ENCODE measurements at places on chromosomes 2 and 18.

DNA sequence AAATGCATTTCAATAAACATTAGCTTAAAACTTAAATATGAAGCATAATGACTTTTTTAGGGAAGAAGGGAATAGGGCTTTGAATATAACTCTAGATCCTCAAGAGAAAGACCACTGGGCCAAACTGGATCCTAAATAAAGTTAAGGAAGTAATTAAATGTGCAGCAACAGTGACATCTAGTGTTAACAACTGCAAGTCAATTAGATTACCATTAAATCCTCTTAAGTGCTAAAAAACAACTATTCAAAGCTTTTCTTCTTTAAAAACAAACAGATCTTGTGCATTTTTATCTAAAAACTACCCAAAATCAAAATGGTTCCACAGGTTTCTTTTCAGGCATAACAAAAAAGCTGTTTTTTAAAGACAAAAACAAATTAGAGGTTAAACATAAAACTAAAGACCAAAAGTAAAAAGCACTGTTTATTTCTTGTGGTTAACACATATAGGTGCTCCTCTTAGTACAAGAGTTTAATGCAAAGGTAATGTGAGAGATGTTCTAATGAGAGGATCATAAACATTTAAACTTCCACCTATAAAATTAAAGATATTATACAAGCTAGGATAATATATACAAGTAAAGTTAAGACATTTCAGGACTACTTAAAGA, 111.4 kb downstream of the THADA start:
- peak; percentile 64 for DNase-seq

DNA sequence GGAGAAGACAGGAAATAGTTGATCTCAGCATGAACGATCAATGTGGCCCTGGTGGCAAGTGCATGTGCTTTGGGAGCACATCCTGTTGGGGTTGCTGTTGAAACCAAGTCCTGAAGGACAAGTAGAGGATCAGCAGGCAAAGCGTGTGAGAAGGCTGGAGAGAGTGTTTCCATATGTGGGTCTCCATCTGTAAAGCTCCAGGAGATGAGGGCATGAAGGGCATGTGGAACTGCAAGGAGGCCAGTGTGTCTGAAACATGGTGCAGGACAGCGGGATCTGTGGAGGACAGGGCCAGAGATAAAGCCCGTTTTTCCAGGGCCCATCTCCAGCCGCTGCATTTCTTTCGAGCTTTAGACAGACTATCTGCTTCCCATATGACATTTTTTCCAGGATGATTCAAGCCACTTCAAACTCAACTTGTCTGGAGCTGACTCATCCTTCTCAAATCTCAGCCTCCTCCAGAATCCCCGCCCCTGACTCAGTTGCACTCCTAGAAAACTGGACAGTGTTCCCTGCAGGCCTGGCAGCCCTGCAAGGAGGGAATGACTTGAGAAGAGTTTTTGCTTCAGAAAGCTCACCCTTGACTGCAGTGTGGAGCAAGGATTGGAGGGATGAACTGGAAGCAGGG, 226.1 kb downstream of the VAPA start:
- no peak for DNase-seq

DNA sequence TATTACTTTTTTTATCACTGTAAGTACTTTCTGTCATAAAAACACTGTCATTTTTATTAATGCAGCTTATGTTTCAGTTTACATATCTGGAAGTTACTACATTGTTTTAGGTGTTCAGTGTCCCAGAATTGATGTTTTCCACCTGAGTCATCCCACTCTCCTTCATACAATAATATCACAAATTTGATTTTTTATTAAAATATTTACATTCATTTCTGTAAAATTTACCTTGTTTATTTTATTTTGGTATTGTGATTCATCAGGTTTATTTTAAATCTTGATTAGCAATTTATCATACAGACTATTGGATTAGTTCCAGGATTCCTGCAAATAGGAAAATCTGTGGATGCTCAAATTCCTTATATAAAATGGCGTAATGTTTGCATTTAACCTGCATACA, 1662.9 kb downstream of the SUCLG1 start:
- no peak for DNase-seq

DNA sequence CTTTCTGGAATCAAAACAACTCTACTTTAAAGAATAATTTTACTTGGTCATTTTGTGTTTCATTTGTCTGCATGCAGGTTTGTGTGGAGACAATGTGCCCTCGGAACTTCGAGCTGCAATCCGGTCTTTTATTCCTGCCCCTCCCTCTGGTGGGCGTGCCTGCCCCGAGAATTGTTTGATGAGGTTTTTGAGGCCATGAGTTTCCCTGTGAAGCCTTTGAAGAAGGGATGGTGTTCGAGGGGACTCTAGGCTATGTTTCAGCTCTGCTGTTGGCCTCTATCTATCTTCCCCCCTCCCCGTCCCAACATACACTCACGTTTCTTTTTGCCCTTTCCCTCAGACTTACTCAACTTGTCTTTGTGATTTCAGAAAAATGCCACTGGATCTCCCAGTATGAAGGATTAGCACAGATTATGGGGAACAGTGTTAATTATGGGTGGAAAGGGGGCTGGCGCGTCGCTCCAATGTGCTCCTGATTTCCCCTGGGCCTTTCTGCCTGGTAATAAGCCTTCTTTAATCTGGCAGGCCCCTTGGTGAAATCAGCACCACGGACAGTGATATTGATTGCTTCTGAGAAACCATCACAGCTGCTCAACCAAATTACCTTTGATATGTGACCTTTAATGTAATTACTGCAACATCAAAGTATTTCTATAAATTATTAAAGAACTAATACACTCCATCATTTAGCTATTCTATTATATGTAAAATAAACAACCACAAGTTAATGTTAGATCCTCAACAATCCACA, 82.2 kb downstream of the CELF4 start:
- DNase-seq = peak; percentile 52

- DNase-seq = no peak
Measured at GRCh38 chr2:64700133-64700809, 46.6 kb upstream of the SERTAD2 start.

GRCh38 chr2:45128580-45128997, 119.3 kb upstream of the SIX2 start:
- no peak for DNase-seq

- DNase-seq = no peak
Measured at GRCh38 chr2:180048251-180048650, 41.2 kb upstream of the CWC22 start.

DNA sequence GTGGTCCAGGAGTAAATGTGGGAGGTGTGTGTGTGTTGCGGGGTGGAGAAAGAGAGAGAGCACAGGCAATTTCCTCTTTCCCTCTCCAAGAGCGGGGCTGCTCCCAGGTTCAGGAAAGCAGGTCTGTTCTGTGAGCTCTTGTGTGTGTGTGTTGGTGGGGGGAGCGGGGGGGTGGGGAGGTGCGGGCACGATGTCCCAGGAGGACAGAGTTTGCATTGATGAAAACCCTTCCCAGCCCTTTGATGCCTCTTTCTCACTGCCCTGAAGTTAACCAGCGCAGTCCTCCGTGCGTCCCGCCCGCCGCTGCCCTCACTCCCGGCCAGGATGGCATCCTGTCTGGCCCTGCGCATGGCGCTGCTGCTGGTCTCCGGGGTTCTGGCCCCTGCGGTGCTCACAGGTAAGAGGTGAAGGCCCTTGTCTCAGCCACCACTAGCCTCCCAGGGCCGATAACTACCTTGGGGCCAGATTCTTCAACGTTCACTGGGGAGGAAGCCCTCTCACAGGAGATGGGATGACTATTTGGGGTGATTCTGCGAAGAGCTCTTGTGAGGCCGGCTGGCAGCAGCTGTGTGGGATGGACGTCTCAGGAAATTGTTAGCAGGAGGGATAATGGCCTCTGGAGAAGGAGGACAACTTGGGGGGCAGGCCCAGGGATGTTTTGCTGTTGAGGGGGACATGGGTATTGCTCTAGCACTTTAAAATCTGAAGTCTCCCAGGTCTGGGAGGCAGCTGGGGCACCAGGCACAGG, at the start of gene SNORC:
Gene SNORC (plus strand): TSS at position 247 of the 748 bp plus-strand sequence. CDS start 78 bp downstream, at position 325.
- DNase-seq = peak; percentile 1

DNA sequence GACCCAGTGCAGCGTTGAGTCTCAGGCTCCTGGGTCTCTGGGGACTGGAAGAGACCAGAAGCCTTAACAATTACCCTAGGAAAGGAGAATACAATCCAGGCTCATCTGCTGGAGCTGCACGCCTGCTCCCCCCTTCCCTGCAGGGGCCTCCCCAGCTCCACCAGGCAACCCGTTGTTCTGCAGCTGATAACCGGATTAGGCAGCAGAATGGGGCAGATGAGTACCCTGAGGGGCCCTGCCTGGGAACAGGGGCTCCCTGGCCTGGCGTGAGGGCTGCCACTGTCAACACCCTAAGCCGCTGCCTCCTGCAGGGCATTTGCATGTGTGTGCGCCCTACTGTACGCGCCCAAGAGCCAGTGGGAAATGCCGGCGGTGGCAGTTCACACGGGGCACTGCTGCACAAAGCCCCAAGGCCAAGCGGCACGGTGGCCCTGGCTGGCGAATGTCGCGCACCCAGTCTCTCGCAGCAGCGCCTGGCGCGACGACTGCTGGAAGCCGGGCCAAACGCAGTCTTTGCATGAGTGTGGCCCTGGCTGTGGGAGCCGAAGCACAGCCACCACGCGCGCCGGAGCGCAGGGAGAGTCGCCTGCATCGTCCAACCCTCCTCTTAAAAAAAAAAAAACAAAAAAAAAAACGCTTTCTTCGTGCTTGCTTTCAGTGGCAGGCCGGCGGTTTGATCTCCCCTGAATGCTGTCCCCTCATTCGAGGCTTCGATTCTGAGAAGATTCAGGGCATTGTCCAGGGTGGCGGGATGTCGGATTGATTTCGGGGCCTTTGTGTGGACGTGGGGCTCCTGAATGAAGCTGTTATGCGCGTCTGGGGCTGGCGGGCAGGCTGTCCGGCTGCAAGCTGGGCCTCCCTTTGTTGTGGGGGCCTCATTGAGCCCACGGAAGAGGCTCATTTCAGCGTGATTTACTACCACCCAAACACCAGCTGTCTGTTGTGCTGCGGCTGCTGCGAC, 63.8 kb downstream of the SETBP1 start:
- DNase-seq = no peak

- no peak for DNase-seq
Measured at GRCh38 chr18:65257149-65257548, 493.7 kb upstream of the CDH7 start.

DNA sequence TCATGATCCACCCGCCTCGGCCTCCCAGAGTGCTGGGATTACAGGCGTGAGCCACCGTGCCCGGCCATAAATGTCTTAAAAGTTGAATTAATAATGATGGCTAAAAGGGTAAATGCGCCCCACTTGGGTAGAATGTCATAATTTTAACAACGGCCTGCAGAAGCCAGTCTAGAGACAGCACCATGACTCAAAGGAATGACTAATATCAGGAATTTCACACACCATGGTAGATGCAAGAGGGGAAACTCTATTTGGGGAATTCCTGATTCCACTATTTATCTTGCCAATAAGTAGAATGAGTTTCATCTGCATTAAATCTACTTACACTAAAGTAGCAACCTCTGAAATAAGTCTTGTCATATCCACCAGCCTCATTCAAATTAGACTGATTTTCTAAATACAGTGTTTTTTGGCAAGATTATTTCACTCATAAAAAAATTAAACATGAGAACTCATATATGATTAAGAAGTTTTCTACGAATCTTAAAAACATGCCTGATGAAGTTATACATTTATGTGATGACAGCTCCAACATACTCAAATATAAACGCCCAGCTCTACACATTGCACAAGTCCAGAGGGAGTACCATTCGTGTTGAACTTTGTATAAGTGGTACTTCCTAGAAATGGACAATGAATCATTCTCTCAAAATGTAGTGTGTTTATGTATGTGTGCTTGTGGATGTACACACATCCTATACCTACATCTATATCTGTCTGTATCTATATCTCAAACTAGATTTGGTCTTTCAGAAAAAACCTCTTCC, 309.7 kb downstream of the IRS1 start:
- DNase-seq = no peak

DNA sequence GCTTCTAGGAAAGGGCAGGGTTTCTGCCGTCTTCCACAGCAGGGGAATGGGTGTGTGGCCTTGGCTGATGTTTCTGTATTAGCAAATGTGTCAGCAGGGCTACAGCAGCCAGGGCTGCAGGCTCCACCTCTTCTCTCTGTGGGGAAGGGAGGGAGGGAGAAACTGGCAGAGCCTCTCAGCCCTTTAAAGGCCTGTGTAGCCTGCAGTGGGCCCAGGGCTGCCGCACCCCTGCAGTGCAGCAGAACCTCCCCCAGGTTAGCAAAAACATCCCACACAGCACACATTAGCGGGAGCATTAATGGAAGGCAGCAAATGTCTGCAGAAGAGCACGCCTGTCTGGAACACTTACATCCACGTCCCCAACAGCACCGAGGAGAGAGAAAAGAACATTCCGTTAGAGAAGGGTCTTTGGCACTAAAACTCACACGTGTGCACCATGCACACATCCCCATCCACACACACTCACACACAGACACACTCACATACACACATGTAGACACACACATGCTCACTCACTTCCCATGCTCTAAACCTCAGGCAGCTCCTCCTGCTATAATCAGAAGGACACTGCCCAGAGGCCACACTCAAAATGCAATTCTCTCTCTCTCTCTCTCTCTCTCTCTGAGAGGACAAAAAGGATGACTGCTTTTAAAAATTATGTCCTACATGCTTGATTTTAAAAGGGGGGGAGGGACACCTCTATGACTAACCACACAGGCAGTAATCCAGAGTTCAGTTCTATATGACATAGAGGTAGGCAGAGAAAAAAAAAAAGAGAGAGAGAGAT, 24.1 kb downstream of the MRPL35 start:
- peak; percentile 12 for DNase-seq

- DNase-seq = no peak
Measured at GRCh38 chr18:77376043-77376732, 126.5 kb downstream of the GALR1 start.

GRCh38 chr18:9825571-9826073, 60.2 kb upstream of the TXNDC2 start:
- DNase-seq = peak; percentile 94

DNA sequence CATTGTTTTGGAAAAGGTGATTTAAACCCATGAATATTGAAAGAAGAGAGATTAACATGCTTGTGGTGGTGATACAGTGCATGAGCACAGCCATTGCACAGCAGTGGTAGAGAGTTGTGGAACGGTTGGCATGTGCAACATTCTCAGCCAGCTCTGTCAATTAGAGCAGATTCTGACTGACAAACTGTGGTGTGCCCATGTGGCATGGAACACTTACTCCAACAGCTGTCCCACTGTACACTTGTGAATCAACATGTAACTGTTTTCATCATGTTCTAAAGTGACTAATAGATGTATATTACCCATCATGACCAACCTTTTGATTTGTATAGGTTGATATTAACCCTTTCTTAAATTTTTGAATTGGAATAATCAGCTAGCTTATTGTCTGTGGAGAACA, 55.6 kb downstream of the PKP4 start:
- no peak for DNase-seq

DNA sequence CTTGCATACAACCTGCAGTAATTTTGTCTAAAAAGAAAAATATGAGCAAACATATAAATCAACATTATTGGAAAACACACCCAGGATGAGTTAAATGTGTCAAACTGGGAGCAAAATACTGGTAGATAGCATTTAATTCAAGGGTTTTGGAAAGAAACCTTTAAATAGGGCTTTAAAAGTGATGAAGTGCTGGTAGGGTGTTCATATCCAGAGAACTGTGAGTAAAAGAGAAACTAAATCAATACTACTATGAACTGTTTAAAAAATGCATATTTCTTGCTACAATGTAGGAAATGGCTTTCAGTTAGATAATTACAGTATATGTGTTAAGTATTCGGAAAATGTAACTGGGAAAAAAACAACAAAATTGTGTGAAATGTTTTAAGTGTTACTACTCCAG, 117.8 kb downstream of the ATAD2B start:
- DNase-seq = no peak

GRCh38 chr2:85989288-85989865, 100.6 kb upstream of the ST3GAL5 start:
- DNase-seq = no peak
